BJ (cell line): ENCODE measurements at places on chromosomes 2 and 18. TPM values are rescaled to one million over a fixed set of nuclear protein-coding genes. Genes with fewer than 3 reads are reported as not detected.

- DNase-seq, result no peak
These were observed 36.9 kb downstream of the NAPG start for GRCh38 chr18:10562773-10563160.

GRCh38 chr18:76386071-76386470 is 109.0 kb downstream of the ZNF516 start:
- DNase-seq, result no peak

Gene KRTCAP3
- polyA plus RNA-seq, result 0.44 and 0.47 TPM in 2 replicates

DNA sequence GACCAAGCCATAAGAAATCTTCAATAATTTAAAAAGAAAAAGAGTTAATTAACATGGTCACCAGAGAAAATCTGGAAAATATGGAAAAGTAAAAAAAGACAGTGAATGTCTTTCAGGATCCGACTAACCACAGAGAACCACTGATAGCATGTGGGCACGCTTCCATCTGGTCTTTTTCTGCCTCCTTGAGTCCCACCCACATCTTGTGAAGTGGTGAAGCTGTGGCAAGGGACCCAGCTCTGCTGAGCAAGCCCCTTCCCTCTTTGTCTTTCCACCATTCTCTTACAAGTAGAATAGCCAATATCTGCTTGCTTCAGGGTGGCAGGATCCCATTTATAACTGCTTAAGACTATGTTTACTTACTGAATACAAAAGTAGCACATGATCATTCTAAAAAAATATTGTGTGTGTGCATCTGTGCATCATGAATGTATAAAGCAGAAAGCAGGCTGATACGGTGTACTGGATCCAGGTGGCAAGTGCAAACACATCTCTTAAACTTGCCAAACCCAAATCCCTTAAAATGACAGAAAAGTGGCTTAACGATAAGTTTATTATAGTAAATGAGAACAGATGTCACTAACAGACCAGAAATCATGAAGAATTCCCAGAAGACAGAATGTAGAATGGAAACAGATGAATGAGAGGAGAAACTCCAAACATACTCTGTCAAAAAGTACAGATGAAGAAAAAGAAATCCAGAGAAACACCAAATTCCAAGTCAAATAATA is 52.3 kb downstream of the FOXI3 start:
- no peak for DNase-seq

DNA sequence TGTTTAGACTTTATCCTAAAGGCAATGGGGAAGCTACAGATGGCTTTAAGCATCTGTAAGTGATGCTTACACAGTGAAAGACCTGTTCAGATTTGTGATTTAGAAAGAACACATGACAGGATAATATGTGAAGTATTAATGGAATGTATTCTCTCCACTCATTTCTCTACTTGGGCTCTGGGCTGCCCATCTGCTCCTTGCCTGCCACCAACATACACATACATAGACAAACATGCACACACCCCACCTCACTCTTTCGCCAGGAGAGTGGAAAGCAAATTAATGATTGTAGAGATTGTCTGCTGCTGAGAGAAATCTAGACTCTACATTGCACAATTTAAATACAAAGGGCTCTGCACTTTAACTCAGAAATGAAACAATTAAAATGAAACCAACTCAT is 61.0 kb upstream of the NFE2L2 start:
- no peak for DNase-seq

- no peak for DNase-seq
These were observed 252.0 kb upstream of the SIX3 start for GRCh38 chr2:44689516-44689915.

- no peak for DNase-seq
These were observed 30.4 kb upstream of the KLHL29 start for GRCh38 chr2:23354554-23354953.

Gene CCDC68
- polyA plus RNA-seq, result 0.34 and 0.40 TPM in 2 replicates

DNA sequence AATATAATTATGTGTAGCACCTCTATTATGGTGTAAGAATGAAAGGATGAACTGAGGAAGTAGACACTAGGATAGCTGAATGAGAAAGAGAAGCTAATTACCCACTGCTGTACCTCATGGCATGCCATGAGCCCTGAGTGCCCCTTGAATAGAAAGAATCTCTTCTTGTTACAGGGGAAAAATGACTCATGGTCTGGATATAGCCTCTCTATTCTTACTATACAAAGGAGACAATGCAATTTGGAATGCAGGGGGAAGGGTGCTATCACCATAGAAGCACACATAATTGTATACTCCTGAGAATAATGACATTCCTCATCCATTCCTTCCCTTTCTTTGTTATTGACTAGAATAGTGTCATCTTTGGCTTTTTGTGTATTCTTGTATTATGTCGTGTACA is 385.2 kb downstream of the CDH7 start:
- no peak for DNase-seq
